ENCODE measurements at places on chromosomes 2 and 18. TPM values are rescaled to one million over a fixed set of nuclear protein-coding genes. Genes with fewer than 3 reads are reported as not detected.

DNA sequence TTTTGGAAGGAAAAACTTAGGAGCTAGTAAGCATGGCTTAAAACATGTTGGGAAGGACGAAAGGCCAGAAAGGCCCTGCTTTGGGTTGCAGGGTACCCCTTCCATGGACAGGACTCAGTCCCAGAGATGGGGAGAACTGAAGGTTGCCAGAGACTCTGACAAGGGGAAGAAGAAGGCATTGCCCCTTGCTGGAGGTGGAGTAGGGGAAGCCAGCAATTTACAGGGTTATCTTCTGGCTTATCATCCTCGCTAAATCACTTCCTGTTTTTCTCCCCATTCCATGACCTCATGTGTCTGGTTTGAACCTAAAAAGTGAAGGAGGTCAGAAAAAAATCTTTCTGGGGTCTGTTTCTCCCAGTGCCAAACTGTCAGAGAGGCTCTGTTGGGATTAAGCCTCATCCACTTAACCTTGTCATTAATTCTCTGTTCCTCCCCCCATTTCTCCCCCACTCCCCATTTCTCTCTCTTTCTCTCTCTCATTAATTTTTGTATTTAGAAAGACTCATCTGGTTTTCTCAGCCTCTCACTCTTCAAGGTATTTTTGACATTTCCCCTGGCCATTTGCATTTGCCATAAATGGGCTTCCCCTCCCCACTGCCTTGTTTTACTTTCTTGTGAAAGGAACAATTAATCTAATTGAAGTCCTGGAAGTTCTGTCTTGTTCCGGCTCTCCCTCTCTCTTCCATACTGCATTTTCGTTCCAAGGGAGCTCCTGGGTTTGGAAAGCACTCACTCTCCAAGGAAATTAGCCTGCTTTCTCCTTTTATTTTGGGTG, 17.4 kb downstream of the NRP2 start:
- DNase-seq = no peak

- DNase-seq = no peak
These were observed 50.9 kb downstream of the COL3A1 start for GRCh38 chr2:189024901-189025618.

Gene GKN1
- polyA plus RNA-seq = not detected

DNA sequence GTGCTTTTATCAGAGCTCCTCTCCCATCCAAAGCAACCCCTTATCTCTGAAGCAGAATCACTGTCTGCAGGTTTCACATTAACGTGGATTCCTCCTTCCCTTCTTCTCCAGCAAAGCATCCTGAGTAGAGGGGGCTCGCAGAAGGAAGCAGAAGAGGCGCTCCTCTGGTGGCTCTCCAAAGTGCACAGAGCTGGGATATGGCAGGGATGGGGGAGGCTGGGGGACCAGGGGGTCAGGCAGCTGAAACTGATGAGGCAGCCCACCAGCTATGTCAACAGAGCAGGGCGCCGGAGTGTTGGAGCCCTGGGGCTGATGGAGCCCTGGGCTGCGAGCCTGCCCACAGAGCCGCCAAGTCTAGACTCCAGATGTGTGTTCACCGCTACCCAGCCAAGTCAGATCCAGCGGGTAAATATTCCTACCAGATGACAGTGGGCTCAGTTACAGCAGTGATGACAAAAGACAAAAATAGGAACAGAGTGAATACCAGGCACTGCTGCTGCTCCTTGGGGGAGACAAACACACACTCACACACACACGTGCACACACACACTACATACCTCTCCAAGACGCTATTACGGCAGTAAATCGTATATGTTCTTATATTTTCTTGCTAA, 678.3 kb upstream of the ID2 start:
- DNase-seq = no peak

Gene MARCHF4
- 3.8 TPM for polyA plus RNA-seq

Gene PRSS56
- polyA plus RNA-seq = not detected

GRCh38 chr18:62737241-62737873, 22.0 kb downstream of the PHLPP1 start:
- no peak for DNase-seq

DNA sequence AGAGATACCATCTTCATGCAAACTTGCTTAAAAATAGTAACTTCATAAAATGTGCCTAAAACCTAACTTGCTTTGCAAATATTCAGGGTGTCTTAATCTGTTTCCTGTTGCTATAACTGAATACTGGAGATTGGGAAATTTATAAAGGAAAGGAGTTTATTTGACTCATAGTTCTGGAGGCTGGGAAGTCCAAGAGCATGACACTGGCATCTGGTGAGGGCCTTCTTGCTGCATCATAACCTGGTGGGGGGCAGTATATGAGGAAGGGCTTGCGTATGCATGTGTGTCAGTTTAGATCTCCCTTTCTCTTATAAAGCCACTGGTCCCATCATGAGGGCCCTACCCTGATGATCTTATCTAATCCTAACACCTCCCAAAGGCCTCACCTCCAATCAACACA, 166.5 kb downstream of the LPIN1 start:
- no peak for DNase-seq

DNA sequence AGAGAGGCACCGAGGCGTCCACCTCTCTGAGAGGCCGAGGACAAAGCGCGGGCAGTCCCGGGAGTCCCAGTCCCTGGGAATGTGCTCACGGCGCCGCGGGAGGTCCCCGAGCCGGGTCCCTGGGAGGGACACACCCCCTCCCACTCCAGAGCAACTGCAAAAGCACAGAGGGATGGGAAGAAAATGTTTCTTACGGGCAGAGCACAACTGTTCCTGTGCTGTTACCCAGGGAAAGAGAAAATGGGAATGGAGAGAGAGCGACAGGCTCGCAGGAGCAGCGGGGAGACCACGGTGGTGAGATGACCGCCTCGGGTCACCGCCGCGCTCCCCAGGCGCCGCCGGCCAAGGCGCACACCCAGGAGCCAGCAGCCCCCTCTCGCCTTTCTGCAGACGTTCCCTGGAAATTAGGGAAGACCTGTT, 1.2 kb upstream of the BCL11A start:
- no peak for DNase-seq
